Liver (tissue), 10 donors: ENCODE measurements at places on chromosomes 7 and 10. TPM values are rescaled to one million over a fixed set of nuclear protein-coding genes. Genes with fewer than 3 reads are reported as not detected.

NAT16 gene
- not detected for polyA plus RNA-seq

ALOX5 gene
- 2.9 TPM for polyA plus RNA-seq

JCAD gene
- polyA plus RNA-seq = 0.77 TPM

CCDC146 gene
- 3.9 TPM for polyA plus RNA-seq

MRPS24 gene
- 91.1 TPM for polyA plus RNA-seq

CALCR gene
- polyA plus RNA-seq = not detected

RNLS gene
- polyA plus RNA-seq = 7.3 TPM

GHRHR gene
- polyA plus RNA-seq = 0.46 TPM

TRIM50 gene
- 0.14 TPM for polyA plus RNA-seq

ACSM6 gene
- polyA plus RNA-seq = not detected

GPC2 gene
- 0.14 TPM for polyA plus RNA-seq

RPEL1 gene
- polyA plus RNA-seq = not detected

EPHB4 gene
- 51.3 TPM for polyA plus RNA-seq

OPALIN gene
- not detected for polyA plus RNA-seq

GLI3 gene
- polyA plus RNA-seq = 0.24 TPM

TFEC gene
- polyA plus RNA-seq = 1.7 TPM

SPOCK2 gene
- 0.76 TPM for polyA plus RNA-seq

OPN1SW gene
- not detected for polyA plus RNA-seq

CLIP2 gene
- polyA plus RNA-seq = 1.5 TPM

ST8SIA6 gene
- polyA plus RNA-seq = 0.54 TPM
